ENCODE measurements at places on chromosomes 4 and X. TPM values are rescaled to one million over a fixed set of nuclear protein-coding genes. Genes with fewer than 3 reads are reported as not detected.

- DNase-seq: no peak
- H3K27me3 ChIP-seq: no peaks in the 10 kb centered on the region
- no peaks in the 10 kb centered on the region for H3K4me1 ChIP-seq
- no peaks in the 10 kb centered on the region for H3K36me3 ChIP-seq
These were observed 9.4 kb downstream of the INTU start for GRCh38 chr4:127642169-127642568.

DNA sequence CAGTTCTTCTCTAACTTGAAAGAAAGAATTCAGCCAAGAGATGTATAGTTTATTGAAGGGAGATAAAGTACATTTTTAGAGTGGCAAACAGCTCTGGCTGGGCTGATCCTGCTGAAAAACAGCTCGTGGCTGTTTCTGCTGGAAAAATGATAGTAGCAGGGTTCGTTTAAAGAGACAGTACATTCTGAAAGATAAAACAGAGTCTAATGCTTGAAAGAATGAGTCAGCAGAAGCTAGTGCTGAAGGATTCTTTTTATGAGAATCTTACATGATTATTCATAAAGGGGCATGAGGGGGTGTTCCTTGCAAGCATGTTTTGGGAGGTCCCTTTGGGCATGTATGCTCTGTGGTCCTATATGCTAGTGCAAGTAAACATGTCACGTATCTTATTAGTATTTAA lies 790.0 kb downstream of the PCDH18 start:
- no peaks in the 10 kb centered on the region for H3K27me3 ChIP-seq
- H3K4me3 ChIP-seq: no peak overlapping the region
- H3K4me1 ChIP-seq: no peaks in the 10 kb centered on the region
- no peak for DNase-seq
- no peak overlapping the region for H3K27ac ChIP-seq
- H3K36me3 ChIP-seq: no peaks in the 10 kb centered on the region

DNA sequence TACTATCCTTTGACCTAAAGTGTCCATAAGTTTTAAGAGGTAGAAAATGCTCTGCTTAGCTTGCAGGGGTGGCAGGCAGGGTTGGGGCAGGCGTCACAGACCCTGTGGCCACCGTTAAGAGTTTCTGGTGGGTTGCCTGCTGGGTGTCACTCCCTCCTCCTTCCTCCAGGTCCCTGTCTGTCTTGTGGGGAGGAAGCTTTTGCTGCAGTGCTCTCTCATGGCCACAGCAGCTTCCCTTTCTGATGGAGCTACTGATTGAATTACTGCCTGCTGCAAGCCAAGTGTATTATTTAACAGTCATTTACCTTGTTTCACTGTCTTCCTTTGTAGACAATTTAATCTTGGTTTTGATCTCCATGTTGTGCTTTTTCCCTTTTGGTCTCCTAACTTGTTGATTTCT lies 384.6 kb downstream of the IDS start:
- no peaks in the 10 kb centered on the region for H3K27me3 ChIP-seq
- no peaks in the 10 kb centered on the region for H3K36me3 ChIP-seq
- no peak overlapping the region for H3K4me3 ChIP-seq
- H3K4me1 ChIP-seq: no peaks in the 10 kb centered on the region
- no peak overlapping the region for H3K27ac ChIP-seq

- H3K4me3 ChIP-seq: no peak overlapping the region
- no peak overlapping the region for H3K27ac ChIP-seq
- H3K27me3 ChIP-seq: no peaks in the 10 kb centered on the region
- H3K36me3 ChIP-seq: no peaks in the 10 kb centered on the region
- DNase-seq: no peak
These were observed 53.1 kb downstream of the MAP3K15 start for GRCh38 chrX:19462231-19462630.

- no peaks in the 10 kb centered on the region for H3K27me3 ChIP-seq
- no peak overlapping the region for H3K27ac ChIP-seq
- no peak overlapping the region for H3K4me3 ChIP-seq
- H3K36me3 ChIP-seq: no peaks in the 10 kb centered on the region
These were observed 38.3 kb downstream of the TKTL1 start for GRCh38 chrX:154333837-154334271.

DCAF8L2 gene
- not detected for total RNA-seq

HS6ST2 gene
- not detected for total RNA-seq

F9 gene
- not detected for total RNA-seq

SMS gene
- 61.6 TPM for total RNA-seq

TMSB15A gene
- total RNA-seq: 1.1 TPM

ZNF185 gene
- total RNA-seq: 8.5 TPM

ADGRG4 gene
- 0.14 TPM for total RNA-seq

All from thoracic aorta (tissue), 2 donors.